AG08395 (cell line): ENCODE measurements at places on chromosomes 2 and 18.

DNA sequence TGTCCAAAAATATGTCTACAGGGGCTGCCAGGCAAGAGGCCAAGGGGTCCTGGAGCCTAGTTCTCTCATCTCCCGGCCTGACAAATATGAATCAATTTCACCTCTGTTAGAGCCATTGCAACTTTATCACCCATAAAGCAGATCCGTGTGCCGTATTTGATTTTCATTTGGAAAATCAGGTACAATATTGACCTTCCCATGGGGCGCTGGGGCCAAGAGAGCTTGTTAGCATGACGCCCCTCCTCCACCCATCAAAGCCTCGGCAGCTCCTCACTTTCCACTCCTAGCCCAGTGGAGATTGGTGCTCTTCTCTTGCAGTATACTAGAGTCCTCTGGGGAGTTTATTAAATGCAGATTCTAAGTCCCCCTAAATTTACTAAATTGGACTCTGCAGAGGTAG, 96.8 kb downstream of the CAPN13 start:
- DNase-seq: no peak

DNA sequence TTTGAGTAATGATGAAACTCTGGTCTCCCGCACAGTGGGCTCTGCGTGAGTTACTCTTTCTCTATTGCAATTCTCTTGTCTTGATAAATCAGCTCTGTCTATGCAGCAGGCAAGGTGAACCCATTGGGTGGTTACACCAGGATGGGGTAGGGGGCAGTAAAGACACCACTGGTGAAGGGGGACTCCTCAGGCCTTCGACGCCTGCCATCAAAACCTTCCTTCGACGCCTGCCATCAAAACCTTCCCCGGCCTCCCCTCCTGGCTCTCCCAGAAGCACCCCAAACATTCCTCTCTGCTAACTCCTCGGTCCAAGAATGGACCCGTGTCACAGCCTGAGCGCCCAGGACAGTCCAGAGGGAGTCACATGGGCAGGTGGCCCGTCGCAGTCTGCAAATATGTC, 4.8 kb upstream of the STARD7 start:
- DNase-seq: no peak

GRCh38 chr2:183495589-183496267, 371.5 kb downstream of the NUP35 start:
- no peak for DNase-seq

GRCh38 chr2:234643407-234643806, 146.5 kb upstream of the ARL4C start:
- DNase-seq: no peak

GRCh38 chr2:226411727-226412360, 387.8 kb downstream of the IRS1 start:
- DNase-seq: peak; percentile 27

DNA sequence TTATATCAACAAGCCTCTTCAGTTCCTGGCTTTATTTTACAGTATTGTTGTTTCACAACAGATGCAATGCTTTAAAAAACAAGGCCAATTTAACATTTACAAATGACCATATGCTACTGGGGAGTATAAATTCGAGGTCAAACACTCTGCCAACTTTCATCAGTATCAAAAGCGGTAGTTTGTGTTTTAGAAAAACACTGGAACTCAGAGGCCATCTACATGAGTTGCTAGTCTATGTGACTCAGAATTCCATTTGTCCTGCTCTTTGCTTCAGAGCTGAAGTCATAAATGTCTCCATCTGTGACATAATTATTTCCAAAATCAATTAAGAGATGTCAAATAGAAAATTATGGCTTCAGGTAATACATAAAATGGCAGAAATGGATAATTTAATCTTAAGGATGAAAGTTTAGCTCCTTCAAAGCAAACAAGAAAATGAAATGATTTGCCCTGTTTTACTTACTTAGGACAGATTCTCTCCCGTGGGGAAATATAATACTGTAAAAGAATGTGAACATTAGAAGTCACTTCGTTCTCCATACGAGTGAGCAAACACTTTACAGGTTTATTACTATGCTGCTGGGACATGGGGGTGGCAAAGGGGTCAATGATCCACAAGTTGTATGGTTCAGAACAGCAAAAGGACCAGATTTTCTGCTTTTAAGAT, 3.7 kb downstream of the MEX3C start:
- DNase-seq: peak; percentile 18

GRCh38 chr2:186734957-186735734, 41.3 kb downstream of the FAM171B start:
- no peak for DNase-seq

DNA sequence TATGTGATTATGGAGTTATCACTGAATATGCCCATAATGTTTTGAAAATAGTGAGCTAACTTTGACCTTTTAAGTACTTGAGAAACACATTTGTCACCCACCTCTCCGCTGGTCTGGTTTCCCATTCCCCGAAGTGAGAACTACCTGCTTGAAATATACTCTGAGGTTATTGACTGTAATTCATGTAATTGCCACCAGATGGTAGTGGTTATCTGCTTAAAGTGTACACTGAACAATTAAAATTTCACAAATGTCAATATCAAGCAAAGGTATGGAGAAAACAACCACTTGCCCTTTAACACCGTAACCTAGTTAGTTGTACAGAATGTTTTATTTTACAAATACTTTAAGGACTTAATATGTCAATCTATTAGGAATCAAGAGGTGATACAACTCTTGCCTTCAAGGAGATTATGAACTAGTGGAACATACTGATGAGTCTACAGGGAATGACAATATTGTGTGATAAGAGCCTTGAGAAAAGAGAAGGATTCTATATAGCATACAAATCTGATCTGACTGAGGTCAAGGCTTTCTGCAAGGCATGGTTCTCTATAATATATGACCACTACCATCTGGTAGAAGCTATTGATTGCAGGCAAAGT, 316.8 kb upstream of the KCNH7 start:
- peak; percentile 24 for DNase-seq

DNA sequence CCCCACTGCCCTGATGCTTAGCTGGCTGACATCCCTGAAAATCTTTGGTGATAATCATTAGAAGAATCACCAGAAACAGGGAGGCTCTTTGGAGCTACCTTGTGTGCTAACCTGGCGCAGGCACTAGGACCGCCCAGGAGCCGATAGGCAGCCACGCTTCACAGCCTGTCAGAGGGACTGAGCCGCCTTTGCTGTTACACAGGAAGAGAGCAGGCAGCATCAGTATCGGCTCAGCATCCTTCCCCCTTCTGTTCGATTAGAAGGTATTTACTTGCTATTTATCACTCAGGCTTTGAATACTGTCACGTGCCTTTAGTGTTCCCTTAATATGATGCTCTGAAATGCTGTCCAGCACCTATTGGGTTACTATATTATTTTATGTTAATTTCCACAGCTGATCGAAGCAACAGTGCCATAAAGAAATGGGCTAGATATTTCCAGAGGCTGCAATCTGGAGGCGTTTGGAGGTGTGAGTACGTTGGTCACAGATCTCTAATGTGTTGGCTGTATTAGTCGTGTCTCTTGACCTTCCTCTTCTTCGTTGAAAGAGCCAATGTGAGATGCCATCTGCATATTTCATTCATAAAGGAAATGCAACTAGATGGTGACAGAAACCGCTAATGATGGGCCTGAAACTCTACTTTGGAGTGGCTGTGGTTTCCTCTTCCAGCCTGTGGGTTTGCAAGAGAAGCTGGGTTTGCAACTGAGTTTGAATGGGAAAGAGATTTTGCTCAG, 110.4 kb upstream of the RAB27B start:
- DNase-seq: no peak

- peak; percentile 4 for DNase-seq
Measured at GRCh38 chr2:214076527-214076926, 334.3 kb upstream of the VWC2L start.

GRCh38 chr2:155733091-155733853, 599.2 kb downstream of the NR4A2 start:
- DNase-seq: no peak

GRCh38 chr18:79404567-79404910, 8.8 kb downstream of the NFATC1 start:
- DNase-seq: peak; percentile 69

- no peak for DNase-seq
Measured at GRCh38 chr2:55620123-55620779, 2.8 kb upstream of the PPP4R3B start.

DNA sequence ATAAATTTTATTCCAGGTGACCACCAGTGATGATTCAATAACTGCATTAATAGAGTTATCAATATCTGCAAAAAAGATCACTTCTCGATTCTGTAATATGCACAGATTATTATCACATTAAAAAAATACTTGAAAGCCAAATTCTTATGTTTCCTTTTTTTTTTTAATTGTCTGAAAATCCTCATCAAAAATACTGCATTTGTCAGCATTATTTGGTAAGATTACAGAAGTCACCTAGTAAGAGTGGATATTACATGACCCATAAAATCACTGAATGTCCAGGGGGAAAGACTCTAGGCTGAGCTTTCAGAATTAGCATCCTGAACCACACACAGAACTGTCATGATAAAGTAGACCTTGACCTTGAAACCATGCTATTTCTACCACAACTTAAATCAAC, 617.2 kb upstream of the CDH7 start:
- no peak for DNase-seq

DNA sequence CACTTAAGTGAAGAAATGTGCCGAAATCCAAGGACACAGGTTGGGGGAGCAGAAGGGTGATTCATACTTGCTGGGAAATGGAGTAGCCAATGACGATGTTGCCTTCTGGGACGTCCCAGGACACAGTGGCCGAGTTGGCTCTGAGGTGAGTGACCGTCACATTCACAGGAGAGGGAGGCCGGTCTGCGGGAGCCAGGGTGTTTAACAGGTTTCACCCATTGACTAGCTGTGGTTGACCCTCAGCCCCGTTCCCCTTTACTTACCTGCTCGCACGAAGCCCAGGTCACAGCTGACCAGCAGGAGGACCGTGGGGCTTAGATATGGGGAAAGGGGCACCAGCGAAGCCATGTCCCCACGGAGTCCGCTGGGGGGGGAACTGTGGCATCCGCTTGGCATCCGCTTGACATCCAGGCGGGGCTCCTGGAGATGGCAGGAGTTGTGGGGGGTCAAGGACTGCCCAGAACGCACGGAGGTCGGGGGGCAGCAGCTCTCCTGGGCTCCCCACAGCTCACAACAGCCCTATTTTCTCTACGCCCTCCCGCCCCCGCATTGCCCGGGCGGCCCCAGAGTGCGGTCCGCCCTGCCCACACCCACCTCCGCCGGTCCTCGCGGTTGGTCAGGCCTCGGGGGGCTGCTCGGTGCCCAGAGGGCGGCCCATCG, 586 bp downstream of the FNDC4 start:
- DNase-seq: peak; percentile 53

- no peak for DNase-seq
Measured at GRCh38 chr2:235439959-235440662, 53.7 kb upstream of the AGAP1 start.

DNA sequence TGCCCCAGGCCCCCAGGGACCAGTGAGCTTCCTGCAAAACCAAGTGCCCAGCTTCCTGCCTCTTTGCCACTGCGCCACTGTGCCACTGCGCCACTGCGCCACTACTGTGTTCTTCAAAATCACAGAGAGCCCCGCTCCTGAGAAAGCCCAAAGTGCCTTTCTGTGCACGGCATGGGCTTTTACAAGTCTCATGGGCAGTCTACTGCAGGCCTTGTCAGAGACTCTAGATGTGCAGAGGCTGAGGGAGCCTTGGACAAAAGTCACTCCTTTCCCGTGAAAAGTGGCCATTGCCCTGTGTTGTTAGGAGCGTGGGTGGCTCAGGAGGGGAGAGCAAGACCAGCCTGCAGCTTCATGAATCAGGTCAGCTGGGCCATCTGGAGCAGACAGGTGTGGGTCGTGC, 180.5 kb downstream of the SMAD7 start:
- no peak for DNase-seq

DNA sequence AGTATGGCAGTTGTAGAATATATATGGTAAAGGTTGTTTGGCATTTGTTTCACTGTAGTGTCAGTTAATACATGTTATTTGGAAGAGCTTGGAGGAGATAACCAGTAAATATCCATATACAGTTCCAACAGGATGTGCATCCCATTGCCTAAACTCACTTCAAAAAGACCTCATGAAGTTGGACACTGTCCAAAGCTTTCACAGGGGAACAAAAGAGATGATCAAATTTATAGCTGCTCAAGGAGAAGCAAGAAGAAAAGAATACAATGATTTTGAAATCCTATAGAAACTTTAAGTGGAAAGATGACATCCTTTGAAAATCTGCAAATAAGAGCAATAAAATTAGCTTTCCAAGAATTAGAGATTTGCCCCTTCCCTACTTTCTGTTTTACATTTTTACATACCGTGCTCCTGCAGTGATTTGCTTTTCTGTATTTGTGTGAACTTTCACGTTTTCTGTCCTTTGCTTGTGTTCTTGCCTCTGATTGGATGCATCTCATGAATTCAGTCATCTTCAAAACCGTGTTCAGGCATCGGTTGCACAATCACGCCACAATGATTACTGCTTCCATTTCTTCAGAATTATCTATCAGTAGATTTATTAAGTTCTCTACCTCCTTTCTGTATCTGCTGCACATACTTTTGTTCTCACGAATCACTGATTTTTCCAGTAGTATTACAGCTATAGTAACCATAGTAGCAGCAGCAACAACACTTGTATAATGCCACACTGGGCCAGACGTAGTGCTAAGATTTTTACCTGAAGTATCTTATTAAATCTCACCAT, 83.8 kb downstream of the PARD3B start:
- DNase-seq: no peak

- DNase-seq: no peak
Measured at GRCh38 chr2:198763793-198764192, 693.9 kb downstream of the SATB2 start.

- no peak for DNase-seq
Measured at GRCh38 chr2:40230707-40231432, 221.0 kb downstream of the SLC8A1 start.

- DNase-seq: peak; percentile 22
Measured at GRCh38 chr18:58860747-58861231, 3.9 kb upstream of the ZNF532 start.

GRCh38 chr18:22814329-22814703, 118.8 kb upstream of the RBBP8 start:
- no peak for DNase-seq

DNA sequence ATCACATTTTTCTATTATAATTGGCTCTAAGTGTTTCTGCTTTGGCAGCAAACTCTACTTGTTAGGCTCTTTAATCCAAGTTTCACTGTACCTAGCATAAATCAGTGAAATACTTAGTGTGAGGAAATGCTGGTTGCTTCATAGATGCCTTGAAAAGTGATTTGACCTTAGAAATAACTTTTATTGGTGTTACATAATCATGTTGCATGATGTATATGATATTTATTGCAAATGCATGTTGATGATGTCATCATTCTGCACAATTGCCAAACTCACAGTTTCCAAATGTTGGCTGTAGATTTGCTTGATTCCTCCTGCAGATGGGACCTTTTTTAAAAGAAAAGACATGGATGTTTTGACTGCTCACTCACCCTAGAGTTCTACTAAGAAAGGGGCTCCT, 137.6 kb upstream of the BCL2L11 start:
- no peak for DNase-seq

DNA sequence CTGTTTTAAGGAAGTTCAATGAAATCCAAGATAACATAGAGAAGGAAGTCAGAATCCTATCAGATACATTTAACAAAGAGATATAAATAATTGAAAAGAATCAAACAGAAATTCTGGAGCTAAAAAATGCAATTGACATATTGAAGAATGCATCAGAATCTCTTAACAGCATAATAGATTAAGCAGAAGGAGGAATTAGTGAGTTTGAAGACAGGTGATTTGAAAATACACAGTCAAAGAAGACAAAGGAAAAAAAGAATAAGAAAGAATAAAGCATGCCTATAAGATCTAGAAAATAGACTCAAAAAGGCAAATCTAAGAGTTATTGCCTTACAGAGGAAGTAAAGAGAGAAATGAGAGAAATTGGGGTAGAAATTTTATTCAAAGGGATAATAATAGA, 204.1 kb downstream of the SS18 start:
- DNase-seq: no peak
